Suppressor macrophage (primary cell): ENCODE measurements at places on chromosomes 16 and 17.

DNA sequence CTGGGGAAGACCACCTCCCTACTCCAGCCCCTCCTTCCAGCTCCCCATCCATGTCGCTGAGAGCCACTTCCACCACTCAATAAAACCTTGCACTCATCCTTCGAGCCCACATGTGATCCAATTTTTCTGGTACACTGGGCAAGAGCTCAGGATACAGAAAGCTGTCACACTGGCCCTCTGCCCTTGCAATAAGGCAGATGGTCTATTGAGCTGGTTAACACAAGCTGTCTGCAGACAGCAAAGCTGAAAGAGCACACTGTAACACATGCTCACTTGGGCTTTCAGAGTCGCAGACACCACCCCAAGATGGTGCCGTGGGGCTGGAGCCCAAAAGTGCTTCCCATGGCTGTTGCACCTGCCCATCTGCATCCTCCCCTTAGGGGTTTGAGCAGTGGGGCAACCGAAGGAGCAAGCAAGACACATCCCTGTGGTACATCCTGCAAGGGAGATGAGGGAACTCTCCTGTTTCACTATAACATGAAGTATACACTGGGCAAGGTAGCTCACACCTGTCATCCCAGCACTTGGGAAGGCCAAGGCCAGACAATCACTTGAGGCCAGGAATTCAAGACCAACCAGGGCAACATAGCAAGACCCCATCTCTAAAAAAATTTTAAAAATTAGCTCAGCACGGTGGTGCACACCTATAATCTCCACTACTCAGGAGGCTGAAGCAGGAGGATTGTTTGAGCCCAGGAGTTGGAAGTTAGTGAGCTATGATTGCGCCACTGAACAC, 52.8 kb upstream of the C17orf78 start:
- DNase-seq = no peak

GRCh38 chr16:78763821-78764440, 664.5 kb downstream of the WWOX start:
- DNase-seq = no peak

GRCh38 chr17:81221371-81221841, 1.4 kb downstream of the CEP131 start:
- no peak for DNase-seq

DNA sequence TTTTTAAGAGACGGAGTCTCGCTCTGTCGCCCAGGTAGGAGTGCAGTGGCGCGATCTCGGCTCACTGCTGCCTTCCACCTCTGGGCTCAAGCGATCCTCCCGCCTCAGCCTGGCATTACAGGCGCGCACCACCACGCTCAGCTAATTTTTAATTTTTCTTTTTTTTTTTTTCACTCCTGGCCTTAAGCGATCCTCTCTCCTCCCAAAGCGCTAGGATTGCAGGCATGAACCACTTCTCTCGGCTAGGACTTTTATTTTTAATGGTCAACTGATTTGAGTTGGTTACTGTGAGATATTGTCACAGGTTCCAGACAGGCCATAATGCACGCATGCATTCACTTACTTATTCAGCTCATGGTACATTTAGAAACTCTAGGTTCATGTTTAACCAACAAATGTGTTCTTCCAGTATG, 888 bp downstream of the PIGW start:
- peak; percentile 2 for DNase-seq

DNA sequence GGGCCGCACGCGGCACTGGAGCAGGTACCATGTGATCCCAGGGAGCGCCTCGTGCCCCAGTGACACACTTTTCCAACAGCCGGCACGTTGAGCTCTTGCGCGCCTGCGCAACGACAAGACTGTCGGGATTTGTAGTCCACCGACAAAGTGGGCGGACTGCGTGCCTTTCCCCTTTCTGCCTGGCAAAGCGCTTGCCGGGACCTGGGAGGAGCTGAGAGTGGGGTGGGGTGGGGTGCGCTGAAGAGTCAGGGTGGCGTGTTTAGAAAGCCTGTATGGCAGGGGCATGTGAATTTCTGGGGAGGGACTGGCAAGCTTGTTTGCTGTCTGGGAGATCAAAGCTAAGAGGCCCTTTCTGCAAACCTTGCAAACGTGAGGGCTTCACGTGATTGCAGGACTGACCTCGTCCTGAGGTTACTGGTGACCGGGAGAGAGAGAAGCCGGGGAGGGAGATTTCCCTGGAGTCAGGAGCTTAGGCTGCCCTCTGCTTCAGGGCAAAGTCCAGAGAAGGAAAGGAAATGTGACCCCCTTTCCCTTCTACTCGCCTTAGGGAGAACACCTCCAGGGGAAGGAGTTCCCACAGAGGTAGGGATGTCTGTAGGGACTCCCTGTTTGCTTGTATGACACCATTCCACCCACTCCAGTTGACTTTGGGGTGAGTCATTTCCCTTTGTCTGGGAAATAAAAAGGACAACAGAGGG, 429 bp upstream of the NR1D1 start:
- DNase-seq = peak; percentile 98
